ENCODE measurements at places on chromosomes 1 and 21. TPM values are rescaled to one million over a fixed set of nuclear protein-coding genes. Genes with fewer than 3 reads are reported as not detected.

- no peak overlapping the region for H3K27ac ChIP-seq
- DNase-seq, result no peak
- H3K36me3 ChIP-seq, result no peaks in the 10 kb centered on the region
- H3K27me3 ChIP-seq, result peaks cover 4% of the 10 kb centered on the region
- no peaks in the 10 kb centered on the region for H3K4me1 ChIP-seq
Observed at GRCh38 chr1:38153778-38154470, 107.3 kb upstream of the POU3F1 start.

DNA sequence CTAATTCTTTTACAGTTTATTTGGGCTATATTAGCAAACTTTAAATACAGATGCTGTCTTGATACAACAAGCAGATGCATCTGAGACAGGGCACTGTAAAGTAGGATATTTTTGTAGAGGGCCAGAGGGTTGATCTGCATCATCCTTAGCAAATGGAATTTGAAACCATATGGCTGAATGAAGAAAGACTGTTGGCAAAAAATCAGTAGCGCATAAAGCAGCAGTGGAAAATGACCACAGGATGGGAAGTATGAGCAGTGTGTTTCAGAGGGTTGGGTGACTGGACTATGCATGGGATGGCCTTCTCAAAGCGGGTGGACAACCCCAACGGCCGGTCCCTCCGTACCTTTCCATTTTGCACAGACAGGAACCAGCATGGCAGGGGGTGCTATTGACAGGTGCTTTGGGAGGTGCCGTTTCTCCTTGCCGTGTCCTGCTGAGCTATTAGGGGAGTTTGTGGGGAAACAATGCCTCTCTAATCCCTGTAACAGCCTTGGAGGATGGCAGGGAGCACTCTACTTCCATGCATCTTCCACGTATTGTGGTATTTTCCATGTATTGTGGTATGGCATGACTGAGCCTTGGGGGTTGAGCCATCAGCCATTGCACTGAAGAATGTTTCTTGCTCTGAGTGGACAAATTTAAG is 5.9 kb downstream of the LRRC8B start:
- peak overlapping the region; percentile 5 for H3K4me3 ChIP-seq
- peaks cover 70% of the 10 kb centered on the region for H3K36me3 ChIP-seq
- no peaks in the 10 kb centered on the region for H3K27me3 ChIP-seq
- H3K27ac ChIP-seq, result no peak overlapping the region
- no peak for DNase-seq

DNA sequence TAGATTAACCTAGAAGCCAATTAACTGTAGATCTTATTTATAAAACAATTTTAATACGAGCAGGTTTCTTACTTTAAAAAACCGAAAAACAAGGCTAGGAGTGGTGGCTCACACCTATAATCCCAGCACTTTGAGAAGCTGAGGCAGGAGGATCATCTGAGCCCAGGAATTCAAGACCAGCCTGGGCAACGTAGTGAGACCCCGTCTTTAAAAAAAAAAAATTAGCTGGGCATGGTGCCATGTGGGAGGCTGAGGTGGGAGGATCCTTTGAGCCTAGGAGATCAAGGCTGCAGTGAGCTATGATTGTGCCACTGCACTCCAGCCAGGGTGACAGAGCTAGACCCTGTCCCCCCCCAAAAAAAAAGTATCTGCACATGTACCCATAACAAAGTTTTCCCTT is 89.3 kb upstream of the QSOX1 start:
- H3K27ac ChIP-seq, result no peak overlapping the region
- no peaks in the 10 kb centered on the region for H3K27me3 ChIP-seq
- H3K4me3 ChIP-seq, result no peak overlapping the region
- H3K36me3 ChIP-seq, result peaks cover 38% of the 10 kb centered on the region
- H3K4me1 ChIP-seq, result no peaks in the 10 kb centered on the region

DNA sequence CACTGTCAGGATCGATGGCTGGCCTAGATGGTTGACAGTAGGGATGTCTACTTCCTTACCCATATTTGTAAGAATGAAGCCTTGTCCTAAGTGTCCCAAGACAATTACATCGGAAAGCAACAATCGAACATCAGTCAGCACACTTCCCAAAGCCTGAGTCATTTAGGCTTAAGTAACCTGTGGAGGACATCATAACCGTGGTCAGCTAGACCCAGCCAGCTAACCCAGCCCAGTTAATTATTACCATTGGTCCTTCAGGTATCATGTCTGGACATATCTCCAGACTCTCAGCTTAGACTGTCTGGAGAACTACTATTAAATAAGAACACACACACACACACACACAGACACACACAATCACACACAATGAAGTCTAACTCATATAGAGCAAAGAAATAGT is 264.7 kb downstream of the TRABD2B start:
- H3K27ac ChIP-seq, result no peak overlapping the region
- DNase-seq, result no peak
- peaks cover 27% of the 10 kb centered on the region for H3K27me3 ChIP-seq

CD247 gene
- 183 TPM for total RNA-seq

DNA sequence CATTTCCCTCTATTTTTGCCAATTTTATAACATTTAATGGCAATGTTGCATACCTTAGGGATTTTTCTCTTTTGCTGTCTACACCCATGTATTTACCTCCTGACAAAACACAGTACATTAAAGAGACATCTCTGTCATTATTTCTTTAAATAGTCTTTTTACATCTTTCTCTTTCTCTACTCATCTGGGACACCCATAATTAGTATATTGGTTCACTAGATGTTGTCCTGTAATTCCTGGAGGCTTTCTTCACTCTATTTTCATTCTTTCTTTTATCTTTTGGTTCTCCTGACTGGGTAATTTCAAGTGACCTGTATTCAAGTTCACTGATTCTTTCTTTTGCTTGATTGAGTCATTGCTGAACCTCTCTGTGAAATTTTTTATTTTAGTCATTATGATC is 74.3 kb downstream of the FCRL5 start:
- no peak overlapping the region for H3K27ac ChIP-seq
- no peak overlapping the region for H3K4me3 ChIP-seq
- peaks cover 16% of the 10 kb centered on the region for H3K27me3 ChIP-seq
- no peaks in the 10 kb centered on the region for H3K4me1 ChIP-seq
- no peaks in the 10 kb centered on the region for H3K36me3 ChIP-seq
- no peak for DNase-seq

GRCh38 chr1:36510418-36510817 is 27.7 kb upstream of the CSF3R start:
- no peak overlapping the region for H3K4me3 ChIP-seq
- H3K27me3 ChIP-seq, result peaks cover 5% of the 10 kb centered on the region
- DNase-seq, result no peak
- H3K27ac ChIP-seq, result no peak overlapping the region
- no peaks in the 10 kb centered on the region for H3K4me1 ChIP-seq

DNA sequence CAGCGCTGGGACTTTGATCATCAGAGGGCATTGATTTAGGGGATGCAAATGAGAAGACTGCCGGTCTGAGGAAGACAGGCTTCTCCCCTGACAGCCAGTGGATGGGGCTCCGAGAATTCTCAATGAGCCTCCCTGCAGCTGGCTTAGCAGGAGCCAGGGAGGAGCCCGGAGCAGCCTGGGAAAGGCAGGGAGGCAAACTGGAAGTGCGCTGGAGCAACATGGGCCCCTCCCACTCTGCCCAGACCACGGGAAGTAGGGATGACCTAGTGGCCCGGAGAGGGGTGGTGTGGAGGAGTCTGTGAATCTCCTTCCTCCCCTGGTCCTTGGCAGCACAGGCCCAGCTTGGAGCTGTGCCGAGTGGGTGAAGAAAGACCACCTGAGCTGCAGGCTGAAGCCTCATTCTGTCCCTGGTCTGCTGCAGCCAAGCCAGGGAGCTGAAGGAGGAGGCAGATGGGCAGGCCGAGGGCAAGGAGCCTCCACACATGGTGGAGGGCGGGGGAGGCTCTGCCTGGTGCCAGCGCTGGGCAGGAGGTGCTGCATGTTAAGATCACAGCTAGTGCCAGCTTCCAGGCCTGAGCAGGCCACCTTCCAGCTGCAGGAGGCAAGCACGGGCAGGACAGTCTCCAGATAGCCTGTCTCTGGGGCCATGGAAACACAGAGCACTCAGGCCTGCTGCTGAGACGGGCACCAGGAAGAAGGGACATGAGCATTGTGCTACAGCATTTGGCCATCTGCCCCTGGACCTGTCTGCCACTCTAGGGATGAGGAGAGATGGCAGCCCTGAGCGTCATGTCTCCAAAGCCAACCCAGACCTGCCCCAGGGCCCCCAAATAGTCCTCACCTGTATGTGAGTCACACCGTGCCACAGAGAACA is 12.2 kb upstream of the CLSTN1 start:
- no peak for DNase-seq
- H3K27ac ChIP-seq, result no peak overlapping the region
- peaks cover 15% of the 10 kb centered on the region for H3K27me3 ChIP-seq
- no peak overlapping the region for H3K4me3 ChIP-seq
- no peaks in the 10 kb centered on the region for H3K36me3 ChIP-seq

GRCh38 chr1:115790846-115791245 is 22.3 kb upstream of the CASQ2 start:
- H3K27me3 ChIP-seq, result peaks cover 16% of the 10 kb centered on the region
- no peak overlapping the region for H3K27ac ChIP-seq
- H3K4me3 ChIP-seq, result no peak overlapping the region
- no peaks in the 10 kb centered on the region for H3K4me1 ChIP-seq
- no peaks in the 10 kb centered on the region for H3K36me3 ChIP-seq

- DNase-seq, result no peak
- H3K36me3 ChIP-seq, result peaks cover 43% of the 10 kb centered on the region
- H3K27me3 ChIP-seq, result no peaks in the 10 kb centered on the region
- H3K27ac ChIP-seq, result no peak overlapping the region
- H3K4me1 ChIP-seq, result no peaks in the 10 kb centered on the region
- H3K4me3 ChIP-seq, result no peak overlapping the region
Observed at GRCh38 chr1:160360227-160360695, 6.6 kb upstream of the NHLH1 start.

GRCh38 chr1:34199927-34200326 is 23.2 kb downstream of the C1orf94 start:
- no peaks in the 10 kb centered on the region for H3K36me3 ChIP-seq
- DNase-seq, result no peak
- no peaks in the 10 kb centered on the region for H3K4me1 ChIP-seq

Measured in activated CD4-positive, alpha-beta T cell treated with anti-CD3 and anti-CD28 coated beads, Interleukin-2, amount 10 ng/mL, durations not matched to agents 24 days and 14 days (primary cell).